ENCODE measurements at places on chromosomes 7 and 10.

DNA sequence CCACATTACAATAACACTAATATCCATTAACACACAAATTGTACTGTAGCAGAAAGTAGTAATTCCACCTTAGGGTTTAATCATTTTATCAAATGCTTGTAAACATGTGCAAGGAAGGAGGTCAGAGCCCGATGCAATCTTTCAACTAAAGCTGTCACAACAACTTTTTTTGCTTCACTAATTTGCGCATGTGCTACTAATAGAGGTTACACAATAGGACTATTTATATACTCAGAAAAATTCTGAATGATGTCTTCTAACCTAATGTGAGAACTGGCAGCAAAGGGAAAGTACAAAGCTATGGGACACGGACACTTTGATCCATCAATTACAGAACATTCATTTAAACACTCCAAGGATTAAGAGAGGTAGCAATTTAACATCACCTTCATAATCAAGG lies 244.4 kb downstream of the CHCHD3 start:
- no peak for DNase-seq

DNA sequence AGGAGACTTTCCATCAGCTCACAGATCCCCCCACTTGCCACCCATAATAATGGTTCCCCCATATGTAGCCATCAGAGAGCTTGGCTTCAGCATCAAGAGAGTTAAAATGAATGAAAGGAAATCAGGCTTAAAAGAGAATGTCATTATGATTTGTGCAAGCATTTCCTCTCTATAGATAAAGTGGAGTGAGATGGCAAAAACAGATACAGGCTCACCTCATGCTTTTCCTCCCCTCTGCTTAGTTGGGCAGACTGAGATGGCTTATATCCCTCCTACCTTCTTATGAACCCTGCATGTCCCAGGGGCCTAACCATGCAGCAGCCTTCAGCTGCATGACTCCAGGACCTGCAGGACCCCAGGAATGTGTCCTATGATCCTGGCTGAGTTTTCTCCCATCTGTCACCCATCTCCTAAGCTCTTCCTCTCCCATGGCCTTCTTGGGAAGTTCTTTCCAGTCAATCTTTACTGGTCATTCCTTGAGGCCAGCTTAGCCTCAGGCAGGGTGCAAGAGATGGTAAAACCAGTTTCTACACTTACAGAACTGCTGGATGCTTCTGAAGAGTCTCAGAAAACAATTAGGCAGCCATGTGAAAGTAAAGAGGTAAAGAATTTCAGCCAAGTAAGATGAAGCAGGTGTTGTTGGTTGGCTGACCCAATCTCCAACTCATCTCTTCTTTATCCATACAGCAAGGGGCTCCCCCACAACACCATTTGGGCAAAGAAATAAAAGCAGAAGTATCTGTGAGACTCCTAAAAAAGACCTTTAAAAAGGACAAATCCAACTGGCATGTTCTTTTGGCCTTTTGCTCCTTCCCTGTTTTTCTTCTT lies 159.7 kb downstream of the RTKN2 start:
- no peak for DNase-seq

DNA sequence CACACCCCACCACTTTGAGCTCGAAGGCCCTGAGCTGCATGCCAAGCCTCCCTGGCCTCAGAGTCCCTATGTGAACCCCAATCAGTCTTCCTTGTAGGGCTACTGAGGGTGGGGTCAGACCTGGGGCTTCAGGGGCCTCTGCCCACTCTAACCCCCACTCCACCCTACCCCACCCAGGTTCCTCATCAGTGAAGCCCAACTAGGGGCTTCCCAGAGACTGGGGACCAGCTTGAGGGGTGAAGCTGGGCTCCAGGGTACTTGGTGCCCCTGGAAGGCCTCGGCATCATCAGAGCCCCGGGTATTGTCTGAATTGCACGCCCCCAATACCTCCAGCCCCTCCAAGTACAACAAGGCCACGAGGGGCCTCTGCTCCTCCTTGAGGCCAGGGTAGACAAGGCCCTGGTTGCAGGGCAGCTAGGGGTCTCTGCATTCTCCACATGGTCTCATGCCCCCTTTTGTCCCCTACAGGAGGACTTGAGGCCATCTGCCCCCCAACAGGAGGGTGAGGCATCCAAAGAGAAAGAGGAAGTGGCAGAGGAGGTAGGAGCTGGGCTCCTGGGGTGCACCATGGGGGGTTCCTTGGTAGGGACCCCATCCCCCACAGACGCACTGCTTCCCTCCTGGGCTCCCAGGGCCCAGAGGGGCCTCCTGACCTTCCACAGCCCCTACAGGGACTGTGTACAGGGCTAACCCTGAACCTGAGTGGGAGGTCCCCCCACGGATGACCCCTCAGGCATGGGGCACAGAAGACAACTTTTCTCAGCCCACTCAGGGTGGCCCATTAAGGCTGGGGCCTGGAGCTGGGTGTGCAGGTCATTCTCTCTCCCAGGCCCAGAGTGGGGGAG lies 4.0 kb downstream of the SNCG start:
- no peak for DNase-seq

GRCh38 chr7:46932676-46933424 lies 649.1 kb downstream of the TNS3 start:
- DNase-seq: no peak

DNA sequence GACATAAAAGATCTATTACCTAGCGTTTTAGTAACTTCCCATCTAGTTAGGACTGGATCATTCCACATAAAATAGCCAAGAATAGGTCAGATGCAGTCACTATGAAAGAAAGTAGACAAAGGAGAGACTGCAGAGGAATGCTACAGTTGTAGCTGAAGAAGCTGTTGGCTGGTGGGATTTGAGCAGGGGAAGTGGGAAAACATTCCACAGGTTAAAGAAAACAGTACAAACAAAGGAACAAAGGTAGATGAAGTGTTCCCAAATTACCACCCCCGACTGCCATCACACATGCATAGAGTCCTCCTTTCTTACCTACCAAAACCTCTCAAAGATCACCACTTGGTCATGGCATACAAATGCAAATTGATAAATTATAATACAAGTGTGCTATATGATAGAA lies 41.8 kb downstream of the DLD start:
- DNase-seq: no peak

DNA sequence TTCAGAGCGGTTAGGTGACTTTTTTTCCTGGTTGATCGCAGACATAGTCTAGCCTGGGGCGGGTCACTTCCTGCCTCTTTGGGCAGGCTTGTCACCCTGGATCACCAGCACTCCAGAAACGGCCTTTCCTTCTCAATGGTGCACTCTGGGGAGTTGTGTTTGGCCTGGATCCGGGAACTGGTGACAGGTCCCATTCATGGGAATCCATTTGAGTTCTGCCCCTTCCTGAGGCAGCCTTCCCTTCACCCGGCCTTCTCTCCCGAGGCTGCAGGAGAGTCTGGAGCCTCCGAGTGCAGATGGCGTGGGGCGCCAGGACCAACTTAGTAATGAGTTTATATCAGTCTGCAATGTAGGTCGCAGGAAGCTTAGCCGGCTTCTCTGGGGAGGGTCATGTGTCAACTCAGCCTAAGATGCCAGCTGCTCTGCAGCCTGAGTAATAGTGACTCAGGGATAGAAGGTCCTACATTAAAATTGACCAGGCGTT lies 54.2 kb downstream of the TACR2 start:
- DNase-seq: no peak

GRCh38 chr7:149524394-149524793 lies 26.8 kb upstream of the ZNF746 start:
- DNase-seq: no peak

- no peak for DNase-seq
Observed at GRCh38 chr7:106260136-106260561, 24.6 kb downstream of the NAMPT start.

DNA sequence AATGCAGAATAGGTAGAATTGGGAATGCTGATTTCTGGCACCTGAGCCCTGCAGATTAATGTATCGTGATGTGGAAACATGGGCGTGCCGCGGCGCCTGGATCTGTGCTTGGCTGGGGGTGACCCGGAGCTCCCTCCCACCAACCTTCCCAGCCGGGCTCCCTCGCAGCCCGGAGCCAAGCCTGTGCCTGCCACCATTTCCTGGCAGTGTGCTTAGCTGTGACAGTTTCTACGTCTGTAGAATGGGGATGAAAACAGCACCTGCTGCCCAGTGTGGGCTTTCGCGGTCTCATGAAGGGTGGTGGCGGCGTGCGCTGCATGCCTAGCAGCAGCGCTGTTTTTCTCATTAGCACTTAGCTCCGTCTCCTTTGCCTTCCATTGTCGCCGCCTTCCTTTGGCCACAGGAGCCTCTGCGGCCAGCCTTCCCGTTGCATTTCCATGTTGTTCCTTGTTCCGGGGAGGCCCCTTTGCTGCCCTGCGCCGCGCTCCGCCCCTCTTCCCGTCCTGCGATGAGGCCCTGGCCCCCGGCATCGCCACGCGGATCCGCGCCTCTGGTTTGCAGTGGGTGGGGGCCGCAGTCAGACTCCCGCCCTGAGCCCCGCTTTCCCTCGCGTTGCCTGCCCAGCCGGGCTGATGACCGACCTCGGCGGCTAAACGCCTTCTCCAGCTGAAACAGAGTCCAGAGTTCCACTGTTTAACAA lies 84.2 kb downstream of the CUL1 start:
- no peak for DNase-seq
